Airway epithelial cell (primary cell): ENCODE measurements at places on chromosomes 2 and 18. TPM values are rescaled to one million over a fixed set of nuclear protein-coding genes. Genes with fewer than 3 reads are reported as not detected.

The TNS1 gene
- 4.3 and 8.8 TPM in 2 replicates for total RNA-seq

The ZNF396 gene
- 0.19 and 0.71 TPM in 2 replicates for total RNA-seq

The TPO gene
- not detected in 2 replicates for total RNA-seq

The CNPPD1 gene
- 42.9 and 50.6 TPM in 2 replicates for total RNA-seq

The NPAS2 gene
- 7.2 and 12.3 TPM in 2 replicates for total RNA-seq
